Hippocampal formation (tissue), 2 donors: ENCODE measurements at places on chromosomes 1 and 21.
A peak's percentile ranks its signal among the peaks of the same experiment; 100 is the strongest.

DNA sequence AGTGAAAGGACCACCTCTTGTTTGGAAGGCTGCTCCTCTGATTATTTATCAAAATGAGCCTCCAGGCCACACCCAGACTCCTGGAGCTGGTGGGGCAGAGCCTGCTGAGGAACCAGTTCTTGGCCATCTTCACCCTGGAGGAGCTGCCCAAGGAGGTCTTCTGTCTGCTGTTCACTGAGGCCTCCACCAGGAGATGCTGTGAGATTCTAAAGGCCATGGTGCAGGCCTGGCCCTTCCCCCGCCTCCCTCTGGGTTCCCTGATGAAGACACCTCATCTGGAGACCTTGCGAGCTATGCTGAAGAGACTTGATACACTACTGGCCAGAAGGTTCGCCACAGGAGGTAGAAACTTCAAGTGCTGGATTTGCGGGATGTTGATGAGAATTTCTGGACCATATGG lies 61.7 kb upstream of the GJA8 start:
- no peak for DNase-seq

DNA sequence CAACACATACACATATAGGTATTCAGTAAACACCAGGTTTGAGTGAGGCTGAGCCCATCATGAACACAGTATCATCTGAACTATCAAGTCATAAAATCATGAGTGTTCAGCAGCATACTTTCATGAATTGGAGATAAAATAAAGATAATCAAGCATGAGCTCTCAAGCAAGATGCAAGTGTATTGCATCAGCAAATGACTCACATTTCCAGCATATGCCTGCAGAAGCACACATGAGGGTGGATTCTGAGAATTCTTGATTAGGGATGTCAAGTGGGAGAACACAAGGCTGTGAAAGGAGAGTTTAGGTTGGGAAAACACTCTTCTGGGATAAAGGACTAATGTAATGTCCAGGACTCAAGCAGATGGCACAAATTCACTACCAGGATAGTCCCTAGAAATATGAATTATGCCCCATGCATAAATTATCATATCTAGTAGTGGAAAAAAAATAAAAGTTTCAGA lies 299.2 kb downstream of the SRGAP2C start:
- DNase-seq: no peak

- no peak for DNase-seq
Measured at GRCh38 chr1:37098237-37098636, 63.9 kb upstream of the GRIK3 start.

DNA sequence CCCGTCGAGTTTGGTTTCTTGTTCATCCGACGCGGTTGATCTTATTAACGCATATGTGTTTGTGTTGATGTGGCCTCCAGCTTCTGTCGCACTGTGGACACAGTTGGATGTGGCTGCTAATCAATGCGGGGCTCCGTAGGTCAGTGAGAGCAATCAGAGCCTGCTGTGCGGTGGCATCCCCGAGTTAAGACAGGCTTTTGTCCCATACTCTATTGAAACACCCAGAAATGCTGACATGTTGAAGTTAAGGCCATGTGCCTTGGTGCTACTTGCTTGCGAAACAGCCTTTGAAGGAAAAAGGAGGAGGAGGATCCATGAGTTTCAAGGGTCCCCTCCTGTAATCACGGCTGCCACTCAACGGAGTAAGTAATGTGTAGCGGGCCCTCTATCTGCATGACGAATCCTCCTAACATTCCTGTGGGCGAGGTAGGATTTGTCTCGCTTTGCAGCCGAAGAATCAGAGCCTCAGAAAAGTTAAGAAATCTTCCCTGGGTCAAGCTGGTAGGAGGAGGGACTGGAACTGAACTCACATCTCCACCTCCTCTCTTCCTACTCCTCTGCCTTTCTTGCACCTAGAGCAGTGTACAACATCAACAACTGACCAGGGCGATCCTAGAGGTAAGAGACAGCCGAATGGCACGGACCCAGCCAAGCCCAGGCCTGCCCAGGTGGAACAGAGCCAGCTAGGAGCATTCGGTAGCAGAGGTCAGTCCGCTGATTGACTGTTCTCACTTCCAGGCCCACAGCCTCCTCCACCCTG lies 19.5 kb downstream of the PDE9A start:
- no peak for DNase-seq

DNA sequence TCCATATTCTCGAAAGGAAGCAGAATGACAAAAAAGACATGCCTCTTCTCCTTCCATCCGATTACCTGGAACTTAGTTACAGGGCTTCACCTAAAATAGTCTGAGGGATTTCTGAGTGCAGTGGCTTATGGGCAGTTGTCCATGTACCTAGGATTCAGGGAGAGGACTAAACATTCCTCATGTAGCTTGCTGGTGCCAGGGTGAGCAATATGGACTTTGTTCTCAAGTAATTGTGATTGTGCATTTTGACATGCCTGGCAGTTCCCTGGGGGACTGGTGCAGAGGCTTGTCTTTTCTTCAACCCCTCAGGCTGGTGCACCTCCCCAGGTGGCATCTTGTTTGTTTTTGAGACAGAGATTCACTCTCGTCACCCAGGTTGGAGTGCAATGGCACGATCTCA lies 6.1 kb upstream of the PSEN2 start:
- no peak for DNase-seq

- DNase-seq: no peak
Measured at GRCh38 chr1:108610073-108610472, 50.2 kb downstream of the EEIG2 start.

DNA sequence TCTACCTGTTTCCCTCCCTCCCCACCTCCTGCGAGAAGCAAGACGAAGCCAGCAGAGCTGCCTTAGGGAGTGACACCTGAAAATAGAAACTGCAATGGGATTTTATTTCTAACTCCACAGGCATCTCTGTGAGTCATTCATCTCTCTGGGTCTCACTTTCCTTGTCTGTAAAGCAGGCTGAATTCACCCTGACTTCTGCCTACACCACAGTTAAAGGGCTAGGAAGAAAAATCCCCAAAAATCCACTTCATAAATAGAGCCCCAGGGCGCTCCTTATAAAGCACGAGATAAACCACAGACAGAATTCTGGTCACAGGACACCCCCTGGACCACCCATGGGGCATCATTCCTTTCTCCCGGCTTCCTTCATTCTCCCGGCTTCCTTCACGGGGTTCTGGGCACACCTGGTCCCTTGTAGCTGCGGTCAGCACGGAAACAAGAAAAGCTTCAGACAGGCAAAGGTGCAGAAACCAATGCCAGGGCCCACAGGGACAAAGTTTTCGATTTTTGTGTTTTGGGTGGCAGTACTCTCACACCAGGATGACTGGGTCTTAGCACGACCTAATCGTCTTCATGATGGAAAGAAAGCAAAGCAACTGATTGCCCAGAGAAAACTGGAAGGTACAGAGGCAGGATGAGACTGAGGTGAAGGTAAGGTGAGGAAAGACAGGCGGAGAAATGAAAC lies 2.8 kb upstream of the H6PD start:
- no peak for DNase-seq

DNA sequence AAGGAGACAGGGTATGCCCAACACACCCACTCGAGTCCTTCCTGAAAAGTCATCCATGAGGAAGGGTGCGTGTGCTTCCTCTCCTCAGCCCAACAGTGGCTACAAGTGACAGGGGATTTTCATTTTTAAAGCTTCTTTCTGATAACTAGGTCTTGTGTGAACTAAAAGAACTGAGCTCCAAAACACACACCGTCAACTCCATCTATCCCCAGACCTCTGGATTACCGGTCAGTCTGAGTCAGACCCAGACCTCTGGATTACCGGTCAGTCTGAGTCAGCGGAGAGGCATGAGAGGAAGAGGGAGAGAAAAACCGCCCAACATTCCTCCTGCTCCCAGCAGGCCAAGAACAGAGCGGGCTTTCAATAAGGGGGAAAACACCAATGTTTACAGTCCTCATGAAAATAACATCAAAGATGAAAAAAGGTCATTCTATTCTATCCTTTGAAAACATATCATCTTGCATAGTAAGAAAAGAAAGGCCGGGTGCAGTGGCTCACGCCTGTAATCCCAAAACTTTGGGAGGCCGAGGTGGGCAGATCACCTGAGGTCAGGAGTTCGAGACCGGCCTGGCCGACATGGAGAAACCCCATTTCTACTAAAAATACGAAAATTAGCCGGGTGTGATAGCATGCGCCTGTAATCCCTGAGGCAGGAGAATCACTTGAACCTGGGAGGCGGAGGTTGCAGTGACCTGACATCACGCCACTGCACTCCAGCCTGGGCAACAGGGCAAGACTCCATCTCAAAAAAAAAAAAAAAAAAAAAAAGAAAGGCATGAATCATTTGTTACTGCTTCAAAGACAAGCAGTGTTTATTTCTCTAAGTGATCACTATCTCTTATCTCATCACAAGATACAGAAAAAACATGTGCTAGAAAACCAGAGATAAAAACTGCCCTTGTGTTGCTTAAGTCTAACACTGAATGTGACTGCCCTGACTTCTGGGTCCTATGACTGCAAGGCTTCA lies 3.4 kb downstream of the PTTG1IP start:
- no peak for DNase-seq

DNA sequence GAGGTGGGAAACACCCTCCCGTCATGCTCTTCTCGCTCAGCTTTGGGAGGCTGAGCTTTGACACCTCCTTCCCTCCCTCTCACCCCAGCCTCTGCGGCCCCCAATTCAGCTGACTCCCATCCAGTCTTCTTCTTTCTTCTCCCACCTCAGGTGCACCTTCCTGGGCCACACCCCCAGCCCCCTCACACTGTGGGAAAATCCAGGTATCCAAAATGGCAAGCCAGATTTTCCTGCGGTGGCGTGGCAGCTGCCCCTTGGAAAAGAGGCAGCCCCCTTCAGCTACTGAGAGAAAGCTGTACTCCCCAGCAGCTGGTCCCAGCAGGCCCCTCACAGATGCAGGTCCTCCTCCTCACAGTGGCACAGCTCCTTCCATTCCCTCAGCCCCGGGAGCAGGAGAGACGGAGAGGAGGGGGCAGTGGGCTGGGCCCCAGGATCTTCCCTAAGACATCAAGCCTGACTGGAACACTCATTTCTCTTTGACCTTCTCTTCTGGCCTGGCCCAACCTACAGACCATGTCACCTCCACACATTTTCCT lies 61.6 kb downstream of the OPTC start:
- no peak for DNase-seq

DNA sequence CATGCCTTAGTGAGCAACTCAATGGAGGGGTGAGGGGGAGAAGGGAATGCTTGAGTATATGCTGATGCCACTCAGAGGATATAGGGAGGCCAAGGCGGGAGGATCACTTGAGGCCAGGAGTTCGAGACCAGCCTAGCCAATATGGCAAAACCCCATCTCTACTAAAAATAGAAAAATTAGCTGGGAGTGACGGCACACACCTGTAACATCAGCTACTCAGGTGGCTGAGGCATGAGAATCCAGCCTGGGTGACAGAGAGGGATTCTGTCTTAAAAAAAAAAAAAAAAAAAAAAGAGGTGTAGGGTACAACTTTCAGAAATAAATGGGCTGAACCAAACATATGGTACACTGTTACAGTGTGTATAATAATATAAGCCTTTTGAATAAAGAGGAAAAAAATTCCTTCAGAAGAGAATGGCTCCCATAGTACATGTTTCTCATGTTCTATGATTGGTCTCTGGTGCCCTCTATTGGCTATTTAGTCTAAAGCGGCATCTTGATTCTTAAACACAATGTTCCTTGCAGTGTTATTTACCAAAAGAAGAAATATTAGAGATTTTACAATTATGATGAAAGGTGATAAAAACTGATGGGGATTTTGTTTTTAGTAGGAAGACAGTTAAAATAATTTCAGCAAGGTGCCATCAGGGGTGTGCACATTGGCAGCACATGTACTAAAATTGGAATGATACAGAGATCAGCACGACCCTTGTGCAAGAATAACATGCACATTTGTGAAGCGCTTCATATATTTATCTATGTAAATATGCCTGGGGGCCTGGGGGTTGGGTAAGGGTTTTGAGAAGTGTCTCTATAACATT lies 109.8 kb downstream of the PATJ start:
- DNase-seq: peak; percentile 64

DNA sequence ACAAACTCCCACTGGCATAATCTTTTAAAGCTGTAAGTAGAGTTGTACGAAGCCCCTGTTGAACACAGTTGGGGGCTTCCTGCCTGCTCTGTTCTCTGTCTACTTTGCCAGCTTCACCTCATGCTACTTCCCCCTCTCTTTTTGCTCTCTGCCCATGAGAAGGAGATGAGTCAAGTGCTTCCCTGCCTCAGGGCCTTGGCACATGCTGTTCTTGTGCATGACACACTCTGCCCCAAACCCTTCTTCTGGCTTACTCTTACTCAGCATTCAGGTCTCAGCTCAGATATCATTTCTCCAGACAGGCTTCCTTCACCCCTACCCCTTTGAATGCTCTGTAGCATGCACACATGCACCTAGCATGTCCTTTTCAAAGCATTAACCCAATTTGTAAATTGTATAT lies 208.8 kb downstream of the FOXD2 start:
- no peak for DNase-seq

DNA sequence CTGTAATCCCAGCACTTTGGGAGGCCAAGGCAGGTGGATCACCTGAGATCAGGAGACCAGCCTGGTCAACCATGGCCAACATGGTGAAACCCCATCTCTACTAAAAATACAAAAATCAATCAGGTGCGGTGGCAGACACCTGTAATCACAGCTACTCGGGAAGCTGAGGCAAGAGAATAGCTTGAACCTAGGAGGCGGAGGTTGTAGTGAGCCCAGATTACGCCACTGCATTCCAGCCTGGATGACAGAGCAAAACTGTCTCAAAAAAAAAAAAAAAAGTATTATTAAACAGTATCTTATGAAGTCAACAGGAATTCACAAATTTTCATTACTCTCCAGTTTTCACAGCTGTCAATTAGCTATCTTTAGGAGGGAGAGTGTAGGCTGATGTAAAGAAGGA lies 3.8 kb downstream of the ACBD6 start:
- no peak for DNase-seq

DNA sequence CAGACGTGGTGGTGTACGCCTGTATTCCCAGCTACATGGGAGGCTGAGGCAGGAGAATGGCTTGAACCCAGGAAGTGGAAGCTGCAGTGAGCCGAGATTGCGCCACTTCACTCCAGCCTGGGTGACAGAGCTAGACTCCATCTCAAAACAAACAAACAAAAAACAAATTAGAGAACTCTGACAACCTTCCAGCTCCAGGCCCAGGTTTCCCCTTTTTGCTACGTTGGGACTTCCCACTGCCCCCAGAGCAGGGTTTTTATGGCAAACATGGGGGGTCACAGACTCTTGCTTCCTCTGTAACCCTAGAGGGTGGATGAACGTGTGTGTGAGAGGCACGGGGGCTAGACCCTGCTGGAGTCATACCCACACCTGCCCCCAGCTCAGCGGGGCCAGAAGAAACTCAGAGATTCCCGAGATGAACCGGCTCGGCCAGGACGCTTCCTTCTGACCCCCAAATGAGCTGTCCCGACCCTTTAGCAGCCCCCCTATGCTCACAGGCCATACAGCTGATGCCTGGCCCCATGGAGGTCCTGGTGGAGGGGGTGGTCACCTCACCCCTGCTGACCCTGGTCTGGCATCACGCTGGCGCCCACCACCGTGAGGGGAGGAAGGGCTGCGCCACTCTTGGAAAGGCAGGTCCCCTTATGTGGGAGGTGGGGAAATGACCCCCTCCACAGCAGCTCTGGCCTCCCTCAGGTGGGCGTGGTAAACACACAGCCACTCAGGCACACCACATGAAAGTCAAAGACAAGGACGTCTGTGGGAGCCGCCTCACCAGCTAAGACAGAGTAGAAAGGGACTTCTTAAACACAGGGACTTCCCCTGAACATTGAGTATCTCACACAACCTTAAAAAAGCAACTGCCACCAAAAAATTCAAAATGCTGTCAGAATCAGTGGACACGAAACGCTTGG lies 7.1 kb downstream of the GPR157 start:
- DNase-seq: no peak
